Naive thymus-derived CD4-positive, alpha-beta T cell (primary cell): ENCODE measurements at places on chromosomes 7 and 10.
A peak's percentile ranks its signal among the peaks of the same experiment; 100 is the strongest.

- peak overlapping the region; percentile 98 for H3K4me3 ChIP-seq
- H3K36me3 ChIP-seq, result peaks cover 4% of the 10 kb centered on the region
- no peak for DNase-seq
- H3K4me1 ChIP-seq, result peaks cover 31% of the 10 kb centered on the region
- no peaks in the 10 kb centered on the region for H3K27me3 ChIP-seq
- peak overlapping the region; percentile 88 for H3K27ac ChIP-seq
These were observed 760 bp upstream of the KCTD7 start for GRCh38 chr7:66627881-66628360.

- H3K4me1 ChIP-seq, result peaks cover 10% of the 10 kb centered on the region
- no peak overlapping the region for H3K27ac ChIP-seq
- no peak for DNase-seq
- no peaks in the 10 kb centered on the region for H3K36me3 ChIP-seq
These were observed 11.4 kb downstream of the CDK6 start for GRCh38 chr7:92824901-92825480.

- H3K36me3 ChIP-seq, result no peaks in the 10 kb centered on the region
- no peak overlapping the region for H3K4me3 ChIP-seq
- no peak overlapping the region for H3K27ac ChIP-seq
- H3K27me3 ChIP-seq, result no peaks in the 10 kb centered on the region
- H3K4me1 ChIP-seq, result no peaks in the 10 kb centered on the region
These were observed 75.0 kb upstream of the HECTD2 start for GRCh38 chr10:91335147-91335546.

GRCh38 chr7:13874783-13875182 lies 114.7 kb downstream of the ETV1 start:
- DNase-seq, result no peak
- H3K4me3 ChIP-seq, result no peak overlapping the region
- no peaks in the 10 kb centered on the region for H3K4me1 ChIP-seq
- H3K27ac ChIP-seq, result no peak overlapping the region
- no peaks in the 10 kb centered on the region for H3K36me3 ChIP-seq

DNA sequence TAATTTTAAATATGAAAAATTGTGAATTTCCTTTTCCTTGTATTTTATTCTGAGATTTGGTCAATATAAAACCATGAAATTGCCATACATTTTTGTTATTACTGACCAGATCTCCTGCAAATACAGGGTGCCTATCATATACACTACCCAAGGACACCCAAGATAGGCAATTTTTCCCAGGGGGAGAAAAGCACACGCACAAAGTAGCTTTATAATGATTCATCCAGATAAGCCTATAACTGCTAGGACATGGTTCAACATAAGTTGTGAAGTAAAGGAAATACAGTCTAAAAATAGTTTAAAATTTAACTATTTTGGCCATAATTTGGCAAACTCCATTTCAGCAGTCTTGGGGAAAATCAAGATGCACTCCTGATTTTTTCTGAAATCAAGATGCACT lies 4.8 kb downstream of the RUFY2 start:
- H3K27ac ChIP-seq, result no peak overlapping the region
- no peaks in the 10 kb centered on the region for H3K4me1 ChIP-seq
- H3K4me3 ChIP-seq, result no peak overlapping the region
- no peaks in the 10 kb centered on the region for H3K27me3 ChIP-seq
- H3K36me3 ChIP-seq, result peaks cover 6% of the 10 kb centered on the region

DNA sequence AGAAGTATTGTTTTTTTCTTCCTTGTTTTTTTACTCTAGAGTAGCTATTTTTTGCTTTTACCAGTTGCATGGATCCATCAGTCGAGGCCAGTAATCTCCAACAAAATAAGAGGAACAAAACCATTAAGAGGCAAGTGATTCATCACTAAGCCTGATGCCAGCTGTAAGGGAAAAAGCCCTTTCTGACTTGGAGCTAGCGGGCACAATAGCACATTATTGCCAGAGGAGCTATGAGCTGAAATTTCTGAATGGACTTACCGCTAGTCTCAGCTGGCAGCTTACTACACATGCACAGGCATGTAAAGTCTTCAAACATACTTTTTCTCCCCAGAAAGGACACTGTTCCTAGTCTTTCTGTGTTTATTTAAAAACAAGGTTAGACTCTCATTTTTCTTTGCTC lies 41.6 kb upstream of the PTPRZ1 start:
- no peaks in the 10 kb centered on the region for H3K4me1 ChIP-seq
- no peak overlapping the region for H3K4me3 ChIP-seq
- no peak for DNase-seq
- H3K36me3 ChIP-seq, result no peaks in the 10 kb centered on the region
- H3K27ac ChIP-seq, result no peak overlapping the region

GRCh38 chr7:16367115-16367514 lies 54.2 kb downstream of the CRPPA start:
- H3K4me1 ChIP-seq, result no peaks in the 10 kb centered on the region
- no peaks in the 10 kb centered on the region for H3K36me3 ChIP-seq
- DNase-seq, result no peak
- no peaks in the 10 kb centered on the region for H3K27me3 ChIP-seq
- no peak overlapping the region for H3K27ac ChIP-seq

GRCh38 chr10:87618566-87619423 lies 40.9 kb upstream of the PAPSS2 start:
- H3K36me3 ChIP-seq, result no peaks in the 10 kb centered on the region
- no peak overlapping the region for H3K27ac ChIP-seq
- H3K27me3 ChIP-seq, result no peaks in the 10 kb centered on the region
- no peak overlapping the region for H3K4me3 ChIP-seq
- DNase-seq, result no peak
- H3K4me1 ChIP-seq, result no peaks in the 10 kb centered on the region

DNA sequence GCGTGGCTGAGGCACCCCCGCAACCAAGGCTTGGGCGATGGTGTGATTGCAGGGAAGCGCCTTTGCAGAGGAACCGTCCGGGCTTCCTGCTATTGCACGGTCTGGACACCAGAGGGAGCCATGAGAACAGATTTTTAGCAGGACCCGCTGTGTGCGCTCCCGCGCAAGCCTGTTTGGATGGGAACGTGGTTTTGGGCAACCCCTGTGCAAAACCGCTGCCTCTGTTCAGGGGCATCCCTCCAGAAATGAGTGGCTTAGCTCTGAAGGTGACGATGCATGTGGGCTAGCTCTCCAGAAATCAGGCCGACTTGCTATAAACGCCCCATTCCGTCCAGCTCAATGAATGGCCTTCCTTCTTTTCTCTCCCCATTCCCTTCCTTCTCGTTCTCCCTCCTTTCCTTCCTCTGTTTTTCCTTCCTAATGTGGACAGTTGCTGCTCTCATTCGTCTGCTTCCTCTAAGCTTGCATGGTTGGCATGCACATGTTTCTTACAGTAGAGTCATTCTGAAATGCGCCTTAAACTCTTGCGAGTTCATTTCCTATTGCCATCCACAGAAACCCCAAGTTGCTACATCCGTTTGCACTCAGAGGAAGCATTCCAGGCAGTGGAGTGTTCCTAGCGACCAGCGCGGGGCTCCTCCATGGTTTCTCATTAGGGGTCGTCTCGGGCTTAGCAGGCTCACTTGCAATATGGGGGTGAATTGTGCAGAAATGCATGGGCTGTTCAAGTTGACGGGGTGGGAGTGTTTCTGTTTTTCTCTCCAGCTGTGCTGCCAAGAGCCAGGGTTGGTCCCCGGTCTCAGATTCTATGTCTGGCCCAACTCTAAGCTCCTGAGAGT lies 302.5 kb upstream of the GALNT17 start:
- no peak overlapping the region for H3K27ac ChIP-seq
- H3K4me3 ChIP-seq, result peak overlapping the region; percentile 31
- no peaks in the 10 kb centered on the region for H3K27me3 ChIP-seq
- H3K36me3 ChIP-seq, result no peaks in the 10 kb centered on the region

DNA sequence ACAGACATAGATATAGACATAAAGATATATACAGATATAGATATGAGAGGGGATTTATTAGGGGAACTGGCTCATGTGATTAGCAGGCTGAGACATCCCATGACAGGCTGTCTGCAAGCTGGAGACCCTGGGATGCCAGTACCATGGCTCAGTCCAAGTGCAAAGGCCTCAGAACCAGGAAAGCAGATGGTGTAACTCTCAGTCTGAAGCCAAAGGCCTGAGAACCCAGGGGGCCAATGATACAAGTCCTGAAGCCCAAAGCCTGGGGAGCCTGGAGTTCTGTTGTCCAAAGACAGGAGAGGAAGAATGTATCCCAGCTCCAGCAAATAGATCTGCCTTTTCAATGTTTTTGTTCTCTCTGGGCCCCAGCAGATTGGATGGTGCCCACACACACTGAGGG lies 5.5 kb downstream of the NCOA4 start:
- peaks cover 58% of the 10 kb centered on the region for H3K4me1 ChIP-seq
- H3K27ac ChIP-seq, result peak overlapping the region; percentile 29
- H3K27me3 ChIP-seq, result no peaks in the 10 kb centered on the region
- DNase-seq, result no peak

DNA sequence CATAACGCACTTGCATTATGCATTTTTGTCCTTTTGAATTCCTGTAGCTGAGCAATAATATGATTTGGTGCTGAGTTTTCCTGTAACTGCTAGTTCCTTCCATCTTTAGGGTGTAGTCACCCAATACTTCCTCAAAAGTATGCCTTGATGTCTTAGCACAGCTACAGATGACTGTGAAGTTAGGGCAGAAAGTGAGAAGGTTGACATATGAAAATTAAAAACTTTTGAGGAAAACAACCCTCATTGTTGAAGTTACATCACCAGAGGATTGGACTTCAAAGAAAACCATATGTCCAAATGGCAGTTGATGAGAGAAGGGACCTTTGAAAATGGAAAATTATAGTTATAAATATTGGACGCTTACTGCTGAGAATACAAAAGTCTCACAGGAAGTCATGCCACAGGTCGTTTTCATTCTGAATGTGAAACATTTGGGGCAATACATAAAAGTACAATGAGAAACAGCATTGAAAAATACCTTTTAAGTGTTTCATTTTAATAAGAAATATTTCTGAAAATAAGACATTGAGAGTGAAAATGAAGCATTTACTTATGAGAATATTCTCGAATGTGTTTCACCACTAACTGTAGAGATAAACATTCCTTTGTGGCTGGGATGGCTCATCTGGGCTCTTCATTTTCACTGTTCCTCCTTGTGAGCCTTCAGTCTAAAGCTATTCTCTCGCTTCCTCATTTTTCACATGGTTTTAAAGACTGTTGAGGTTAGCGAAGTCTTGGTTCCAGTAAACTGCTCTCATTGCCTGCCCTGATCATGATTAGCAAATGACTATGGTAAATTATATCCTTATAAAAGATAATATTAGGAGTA lies 61.4 kb upstream of the NME8 start:
- DNase-seq, result peak; percentile 48
- H3K36me3 ChIP-seq, result no peaks in the 10 kb centered on the region
- H3K4me3 ChIP-seq, result no peak overlapping the region
- H3K27ac ChIP-seq, result no peak overlapping the region
- H3K27me3 ChIP-seq, result no peaks in the 10 kb centered on the region

- no peaks in the 10 kb centered on the region for H3K4me1 ChIP-seq
- no peaks in the 10 kb centered on the region for H3K27me3 ChIP-seq
- no peaks in the 10 kb centered on the region for H3K36me3 ChIP-seq
- H3K4me3 ChIP-seq, result no peak overlapping the region
These were observed 8.1 kb downstream of the FAM171A1 start for GRCh38 chr10:15363031-15363430.

DNA sequence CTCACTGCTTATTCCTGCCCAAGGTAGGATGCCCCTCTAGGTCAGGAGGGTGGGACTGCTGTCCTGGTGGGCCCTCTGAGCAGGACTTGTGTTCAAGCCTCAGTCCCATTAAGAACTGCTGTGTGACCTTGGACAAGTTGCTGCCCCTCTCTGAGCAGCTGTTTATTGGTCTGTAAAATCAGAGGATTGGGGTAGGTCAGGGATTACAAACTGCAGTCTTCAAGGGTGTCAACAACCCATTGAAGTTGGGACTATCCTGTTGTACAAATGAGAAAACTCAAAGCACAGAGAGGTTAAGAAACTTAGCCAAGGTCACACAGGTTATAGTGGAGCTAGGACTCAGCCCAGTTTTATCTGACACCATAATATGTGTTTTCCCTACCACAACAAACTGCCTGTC lies 55.3 kb downstream of the ZMIZ1 start:
- H3K27me3 ChIP-seq, result no peaks in the 10 kb centered on the region
- no peak overlapping the region for H3K4me3 ChIP-seq
- no peak overlapping the region for H3K27ac ChIP-seq
- H3K36me3 ChIP-seq, result peaks cover 3% of the 10 kb centered on the region
- no peaks in the 10 kb centered on the region for H3K4me1 ChIP-seq
- DNase-seq, result no peak

GRCh38 chr10:35641676-35642034 lies 441 bp downstream of the FZD8 start:
- H3K4me3 ChIP-seq, result peak overlapping the region; percentile 80
- DNase-seq, result no peak
- H3K27me3 ChIP-seq, result peaks cover 3% of the 10 kb centered on the region
- no peak overlapping the region for H3K27ac ChIP-seq
- H3K4me1 ChIP-seq, result peaks cover 5% of the 10 kb centered on the region
- H3K36me3 ChIP-seq, result no peaks in the 10 kb centered on the region

GRCh38 chr10:118823256-118823907 lies 68.6 kb upstream of the CACUL1 start:
- no peaks in the 10 kb centered on the region for H3K4me1 ChIP-seq
- no peak overlapping the region for H3K4me3 ChIP-seq
- H3K27ac ChIP-seq, result no peak overlapping the region
- no peaks in the 10 kb centered on the region for H3K36me3 ChIP-seq
- H3K27me3 ChIP-seq, result no peaks in the 10 kb centered on the region
